ENCODE measurements at places on chromosomes 7 and 10.

DNA sequence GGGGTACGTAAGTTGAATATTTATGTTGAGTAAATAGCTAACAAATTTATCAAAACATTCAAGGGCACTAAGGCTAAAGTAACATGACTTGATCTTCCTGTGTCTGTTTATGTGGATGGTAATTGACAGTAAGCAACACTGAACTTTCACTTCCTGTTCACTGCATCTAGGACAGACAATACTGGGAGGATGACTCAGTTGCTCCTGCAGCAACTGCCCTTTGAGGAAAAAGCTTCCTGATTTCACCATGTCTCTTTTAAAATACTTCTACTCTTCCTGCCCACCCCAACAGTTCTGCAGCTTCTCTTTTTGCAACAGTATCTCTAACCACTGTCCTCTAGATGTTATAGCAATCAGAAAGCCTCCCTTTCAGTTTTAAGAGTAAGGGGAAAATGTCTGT, 76.6 kb upstream of the HGF start:
- peak; percentile 29 for DNase-seq

DNA sequence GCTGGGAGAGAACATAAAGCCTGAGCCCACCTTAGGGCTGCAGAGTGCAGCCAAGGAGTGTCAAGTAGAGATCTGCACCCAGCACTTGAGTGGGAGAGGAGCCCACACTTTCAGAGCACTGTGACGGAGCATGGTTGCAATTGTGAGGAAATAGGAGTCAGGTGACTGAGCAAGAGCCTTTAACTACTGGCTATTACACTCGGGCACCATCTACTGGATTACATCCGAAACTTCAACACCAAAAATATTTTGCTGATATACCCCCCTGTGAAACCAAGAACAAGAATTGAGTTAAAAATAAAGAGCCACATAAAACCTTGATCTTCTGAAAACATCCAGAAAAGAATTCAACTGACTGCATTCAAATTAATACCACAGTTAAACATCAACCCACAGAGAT, 657.9 kb downstream of the NXPH1 start:
- no peak for DNase-seq

DNA sequence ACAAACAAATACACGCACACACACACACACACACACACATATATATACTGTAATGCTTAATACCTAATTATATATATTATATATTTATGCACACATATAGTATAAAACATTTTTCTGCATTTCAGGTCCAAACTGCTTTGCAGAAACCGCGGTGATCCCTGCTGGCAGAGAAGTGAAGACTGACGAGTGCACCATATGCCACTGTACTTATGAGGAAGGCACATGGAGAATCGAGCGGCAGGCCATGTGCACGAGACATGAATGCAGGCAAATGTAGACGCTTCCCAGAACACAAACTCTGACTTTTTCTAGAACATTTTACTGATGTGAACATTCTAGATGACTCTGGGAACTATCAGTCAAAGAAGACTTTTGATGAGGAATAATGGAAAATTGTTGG, 138.5 kb downstream of the VWC2 start:
- DNase-seq: no peak

- DNase-seq: no peak
Observed at GRCh38 chr10:18293536-18294510, 153.6 kb downstream of the CACNB2 start.

DNA sequence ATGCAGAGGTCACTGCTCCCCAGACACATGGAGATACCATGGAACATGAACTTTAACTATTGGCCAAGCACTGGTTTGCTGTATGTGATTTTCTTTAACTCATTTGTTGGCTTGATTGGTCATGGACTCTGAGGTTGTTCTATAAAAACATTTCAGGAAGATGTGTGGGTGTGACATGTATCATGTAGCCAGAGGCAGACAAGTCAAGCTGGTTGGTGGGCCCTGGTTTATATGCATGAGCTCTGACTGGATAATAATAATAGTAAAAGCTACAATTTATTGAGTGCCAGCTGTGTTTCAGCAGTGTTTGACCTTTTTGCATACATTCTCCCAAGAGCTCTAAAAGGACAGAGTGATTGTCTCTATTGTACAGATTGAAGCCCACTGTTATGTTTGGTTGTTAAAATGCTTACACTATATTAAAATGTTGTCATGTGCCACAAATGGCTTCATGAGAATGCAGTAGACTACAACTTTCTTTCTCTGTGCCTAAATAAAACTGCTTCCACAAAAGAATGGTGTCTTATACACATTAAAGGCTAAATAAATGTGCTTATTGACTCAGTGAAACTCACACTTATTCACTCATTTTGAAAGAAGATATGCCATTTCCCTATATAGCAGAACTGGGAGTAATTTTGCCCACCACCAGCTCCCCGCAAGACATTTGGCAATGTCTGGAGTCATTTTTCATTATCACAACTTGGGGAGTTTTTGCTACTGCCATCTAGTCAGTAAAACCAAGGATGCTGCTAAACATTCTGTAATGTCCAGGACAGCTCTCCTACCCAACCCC, 243.6 kb upstream of the NFE2L3 start:
- no peak for DNase-seq

DNA sequence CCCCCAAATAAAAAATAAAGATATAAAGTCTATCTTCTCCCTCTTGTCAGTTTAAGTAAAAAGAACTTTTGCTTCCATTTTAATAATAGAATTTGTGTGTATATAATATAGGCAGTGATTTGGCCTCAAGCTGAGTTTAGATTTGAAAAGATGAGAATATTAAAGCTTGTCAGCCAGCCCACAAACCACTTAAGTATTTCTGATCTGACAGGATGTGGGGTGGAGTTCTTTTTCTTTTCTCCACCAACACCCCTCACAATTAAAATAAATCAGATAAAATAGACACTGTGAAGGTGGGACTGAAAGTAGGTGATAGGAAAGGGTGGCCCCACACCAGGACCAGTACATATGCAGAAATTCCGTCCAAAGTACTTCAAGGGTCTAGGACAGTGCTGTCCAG, 714.1 kb downstream of the AUTS2 start:
- no peak for DNase-seq

- no peak for DNase-seq
Observed at GRCh38 chr7:120856198-120856597, 1.7 kb downstream of the TSPAN12 start.

DNA sequence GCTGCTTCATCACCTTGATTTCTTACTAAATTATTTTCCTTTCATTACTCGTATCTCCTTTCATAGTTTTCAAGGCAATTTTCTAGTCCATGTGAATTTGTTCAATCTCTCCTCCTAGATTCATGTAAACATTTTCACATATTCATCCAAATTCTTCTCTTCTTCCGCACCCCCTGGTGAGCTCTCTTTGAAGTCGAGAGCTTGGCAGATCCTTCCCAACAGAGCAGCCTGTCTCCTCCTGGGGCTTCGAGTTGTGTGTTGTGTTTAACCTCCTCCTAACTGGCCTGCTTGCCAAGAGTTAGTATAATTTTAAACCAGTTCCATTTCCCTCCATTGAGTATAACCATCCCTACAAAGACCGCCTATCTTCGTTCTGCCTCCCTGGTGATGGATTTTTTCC, 272.4 kb upstream of the CELF2 start:
- no peak for DNase-seq

- DNase-seq: no peak
Observed at GRCh38 chr10:106592396-106592795, 572.1 kb downstream of the SORCS1 start.

- no peak for DNase-seq
Observed at GRCh38 chr10:67883710-67884312, 645 bp upstream of the SIRT1 start.

All from astrocyte (in vitro differentiated cells and primary cell).